ENCODE measurements at places on chromosomes 3 and 15. TPM values are rescaled to one million over a fixed set of nuclear protein-coding genes. Genes with fewer than 3 reads are reported as not detected.
A peak's percentile ranks its signal among the peaks of the same experiment; 100 is the strongest.

TAGLN3 gene
- total RNA-seq, result 0.74 TPM

DNA sequence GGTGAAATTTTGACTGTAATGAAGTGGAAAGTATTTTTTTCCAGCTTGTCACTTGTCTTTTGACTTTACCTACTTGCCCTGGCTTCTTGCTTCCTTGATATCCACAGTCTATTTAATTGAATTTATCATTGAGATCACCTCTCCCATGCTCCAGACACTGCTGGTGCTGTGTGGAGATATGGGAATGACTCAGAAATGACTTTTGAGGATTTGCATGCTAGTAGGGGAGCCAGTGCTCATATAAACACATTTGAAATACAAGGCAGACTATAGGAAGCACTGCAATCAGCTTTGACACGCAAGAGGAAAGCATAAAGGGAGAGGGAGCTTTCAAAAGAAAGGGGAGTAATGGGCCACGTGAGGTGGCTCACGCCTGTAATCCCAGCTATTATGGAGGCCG lies 7.3 kb upstream of the TRPM1 start:
- H3K27ac ChIP-seq, result no peak overlapping the region
- DNase-seq, result no peak
- H3K27me3 ChIP-seq, result no peaks in the 10 kb centered on the region
- H3K36me3 ChIP-seq, result no peaks in the 10 kb centered on the region

DNA sequence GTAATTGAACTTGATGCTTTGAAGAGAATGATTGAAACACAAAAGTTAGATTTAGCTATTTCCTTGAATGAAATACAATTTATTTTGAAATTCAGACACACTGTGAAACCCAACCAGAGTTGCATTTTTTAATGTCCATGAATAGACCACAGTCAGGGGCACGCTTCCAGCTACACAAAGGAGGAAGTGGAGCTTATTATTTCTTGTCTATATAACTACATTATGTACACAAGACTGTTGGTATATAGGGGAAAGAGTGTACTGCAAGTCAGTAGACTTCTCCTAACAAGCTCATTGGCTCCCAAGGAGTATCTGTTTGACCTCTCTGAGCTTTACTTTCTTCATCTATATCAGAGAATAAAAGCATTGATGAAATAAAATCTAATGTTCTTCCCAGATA lies 326.2 kb downstream of the RYR3 start:
- no peak overlapping the region for H3K4me3 ChIP-seq
- no peak for DNase-seq
- no peak overlapping the region for H3K27ac ChIP-seq
- H3K36me3 ChIP-seq, result no peaks in the 10 kb centered on the region
- H3K4me1 ChIP-seq, result no peaks in the 10 kb centered on the region

DNA sequence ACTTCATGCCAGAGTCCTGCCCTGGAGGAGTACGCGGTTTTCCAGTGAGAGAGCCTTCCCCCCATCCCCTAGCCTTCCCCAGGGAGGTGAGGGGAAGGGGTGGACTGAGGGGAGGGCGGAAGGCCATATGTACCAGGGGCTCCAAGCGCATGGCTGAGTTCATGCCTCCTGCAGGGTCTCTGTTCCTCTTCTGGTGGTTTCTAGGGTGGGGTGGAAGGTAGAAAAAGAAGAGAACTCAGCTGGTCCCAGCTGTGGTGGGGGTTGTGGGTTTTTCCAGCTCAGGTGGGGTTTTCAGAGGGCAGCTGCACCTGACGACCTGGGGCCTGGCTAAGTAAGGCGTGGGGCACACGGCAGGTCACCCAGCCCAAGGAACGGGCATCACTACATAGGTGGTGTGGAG lies 10.7 kb upstream of the IQSEC1 start:
- no peak overlapping the region for H3K27ac ChIP-seq
- peaks cover 16% of the 10 kb centered on the region for H3K4me1 ChIP-seq
- no peaks in the 10 kb centered on the region for H3K36me3 ChIP-seq
- no peak for DNase-seq

DNA sequence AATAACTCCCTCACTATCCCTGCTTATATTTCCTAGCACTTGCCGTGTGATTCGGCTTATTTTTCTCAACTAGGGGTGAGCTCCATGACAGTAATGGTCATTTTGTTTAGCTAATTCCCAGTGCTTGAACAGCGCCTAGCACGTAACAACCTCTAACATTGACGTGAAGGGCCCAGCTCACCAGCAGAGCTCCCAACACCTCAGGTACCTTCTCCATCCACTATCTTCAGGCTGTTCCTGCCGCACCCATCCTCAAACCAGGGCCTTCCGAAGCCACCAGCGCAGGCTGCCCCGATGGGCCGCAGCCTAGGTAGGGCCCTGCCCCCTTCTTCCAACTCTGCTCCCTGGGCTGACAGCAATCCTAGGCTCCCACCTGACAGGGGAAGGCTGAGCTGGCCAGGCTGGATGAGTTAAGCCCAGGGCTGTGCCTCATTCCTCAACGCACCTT lies 751 bp upstream of the RPS17 start:
- peaks cover 34% of the 10 kb centered on the region for H3K36me3 ChIP-seq
- H3K4me3 ChIP-seq, result peak overlapping the region; percentile 100
- no peaks in the 10 kb centered on the region for H3K27me3 ChIP-seq
- peaks cover 38% of the 10 kb centered on the region for H3K4me1 ChIP-seq
- peak overlapping the region; percentile 96 for H3K27ac ChIP-seq
- DNase-seq, result no peak

DNA sequence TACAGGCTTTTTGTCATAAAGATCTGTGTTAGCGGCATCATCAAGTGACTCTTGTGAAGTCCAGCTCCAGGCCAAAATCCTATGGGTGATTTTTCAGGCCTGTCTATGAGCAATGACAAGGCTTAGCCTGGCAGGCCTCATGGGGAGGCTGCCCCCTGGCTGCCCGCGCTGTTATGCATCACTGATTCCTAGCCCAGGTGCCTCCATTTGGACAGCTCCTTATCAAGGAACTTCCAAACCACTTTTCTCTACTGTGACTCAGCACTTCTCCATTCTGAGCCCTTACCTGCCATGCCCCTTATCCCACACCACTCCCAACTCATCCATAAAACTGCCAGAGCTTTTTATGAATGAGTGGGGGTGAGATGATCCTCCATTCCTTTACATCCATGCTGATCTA lies 91.5 kb upstream of the C3orf80 start:
- H3K27me3 ChIP-seq, result peaks cover 4% of the 10 kb centered on the region
- no peak overlapping the region for H3K4me3 ChIP-seq
- no peaks in the 10 kb centered on the region for H3K36me3 ChIP-seq
- no peak overlapping the region for H3K27ac ChIP-seq
- H3K4me1 ChIP-seq, result peaks cover 8% of the 10 kb centered on the region

DNA sequence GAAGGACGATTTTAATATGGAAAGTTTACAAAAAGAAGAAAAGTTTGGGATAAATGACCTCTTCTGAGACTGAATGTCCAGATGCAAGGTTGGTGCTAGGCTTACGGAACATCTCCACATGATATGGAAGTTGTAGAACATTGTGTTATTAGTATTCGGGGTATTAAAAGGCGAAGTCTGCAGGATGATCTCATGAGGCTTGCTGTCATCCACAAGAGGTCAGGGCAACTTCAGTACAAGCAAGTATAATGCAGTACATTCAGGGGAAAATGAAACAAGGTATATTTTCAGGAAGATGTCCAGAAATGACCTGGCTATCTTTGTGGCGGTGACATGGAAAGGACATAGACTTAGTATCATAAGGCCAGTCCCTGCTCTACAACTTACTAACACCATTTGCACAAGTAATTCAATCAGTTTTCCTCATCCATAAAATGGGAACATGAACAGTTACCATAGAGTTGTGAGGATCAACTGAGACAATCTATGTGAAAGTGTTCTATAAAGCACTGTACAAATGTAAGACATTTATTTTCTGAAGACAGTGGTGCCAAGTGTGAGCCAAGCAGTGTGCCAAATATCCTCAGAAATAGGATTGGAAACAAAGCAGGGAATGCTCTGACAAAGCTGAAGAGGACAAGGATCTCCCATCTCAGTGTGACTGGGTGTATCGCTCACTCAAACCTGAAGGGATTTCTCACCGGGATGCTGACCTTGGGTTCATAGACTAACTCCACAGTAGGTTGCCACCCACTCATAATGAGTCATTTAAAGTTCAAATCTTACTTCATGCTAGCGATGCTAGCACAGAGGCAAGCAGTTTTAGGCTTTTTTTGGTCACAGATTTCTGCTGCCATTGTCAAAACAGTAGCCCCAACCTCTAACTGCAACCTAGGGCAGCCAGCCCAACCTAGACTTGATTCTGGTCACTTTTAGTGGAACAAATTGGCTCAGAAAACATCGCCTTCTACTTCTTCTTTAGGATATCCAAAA lies 118.3 kb downstream of the TIGIT start:
- H3K27ac ChIP-seq, result peak overlapping the region; percentile 82
- H3K4me1 ChIP-seq, result peaks cover 14% of the 10 kb centered on the region
- no peaks in the 10 kb centered on the region for H3K36me3 ChIP-seq
- DNase-seq, result no peak
- H3K27me3 ChIP-seq, result no peaks in the 10 kb centered on the region
- H3K4me3 ChIP-seq, result peak overlapping the region; percentile 47

CNTN3 gene
- not detected for total RNA-seq

TMEM40 gene
- total RNA-seq, result not detected

GRCh38 chr3:102090721-102091045 lies 241.4 kb downstream of the NFKBIZ start:
- no peak for DNase-seq
- H3K27me3 ChIP-seq, result no peaks in the 10 kb centered on the region
- H3K4me1 ChIP-seq, result peaks cover 25% of the 10 kb centered on the region
- H3K36me3 ChIP-seq, result no peaks in the 10 kb centered on the region
- H3K4me3 ChIP-seq, result no peak overlapping the region
- H3K27ac ChIP-seq, result no peak overlapping the region

RBP2 gene
- not detected for total RNA-seq

GRCh38 chr15:60372227-60372626 lies 25.6 kb downstream of the ANXA2 start:
- peaks cover 10% of the 10 kb centered on the region for H3K4me1 ChIP-seq
- no peak overlapping the region for H3K27ac ChIP-seq
- H3K36me3 ChIP-seq, result no peaks in the 10 kb centered on the region
- no peaks in the 10 kb centered on the region for H3K27me3 ChIP-seq
- DNase-seq, result no peak

TM4SF1 gene
- total RNA-seq, result not detected

AADAC gene
- not detected for total RNA-seq

TFRC gene
- total RNA-seq, result 476 TPM

DNA sequence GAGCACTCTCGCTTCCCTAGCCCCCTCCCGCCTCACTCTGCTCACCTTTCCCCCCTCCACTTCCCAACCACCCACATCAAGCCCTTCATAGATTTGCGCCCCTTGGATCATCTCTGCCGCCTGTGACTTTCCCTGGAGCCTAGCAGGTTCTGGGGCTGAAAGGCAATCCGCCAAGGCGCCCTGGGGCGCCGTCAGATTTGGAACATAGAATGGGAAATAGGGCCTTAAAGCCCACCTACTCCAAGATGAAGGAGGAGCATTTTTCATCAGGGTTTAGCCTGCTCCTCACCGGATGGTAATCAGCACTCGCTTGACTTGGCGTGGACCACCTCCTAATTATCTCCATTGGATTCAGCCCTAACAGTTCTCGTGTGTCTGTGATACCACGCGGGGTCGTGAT lies 1.3 kb downstream of the CPNE4 start:
- peaks cover 27% of the 10 kb centered on the region for H3K27me3 ChIP-seq
- H3K36me3 ChIP-seq, result peaks cover 7% of the 10 kb centered on the region
- no peaks in the 10 kb centered on the region for H3K4me1 ChIP-seq
- no peak overlapping the region for H3K4me3 ChIP-seq

FAM98B gene
- 24.1 TPM for total RNA-seq

DNA sequence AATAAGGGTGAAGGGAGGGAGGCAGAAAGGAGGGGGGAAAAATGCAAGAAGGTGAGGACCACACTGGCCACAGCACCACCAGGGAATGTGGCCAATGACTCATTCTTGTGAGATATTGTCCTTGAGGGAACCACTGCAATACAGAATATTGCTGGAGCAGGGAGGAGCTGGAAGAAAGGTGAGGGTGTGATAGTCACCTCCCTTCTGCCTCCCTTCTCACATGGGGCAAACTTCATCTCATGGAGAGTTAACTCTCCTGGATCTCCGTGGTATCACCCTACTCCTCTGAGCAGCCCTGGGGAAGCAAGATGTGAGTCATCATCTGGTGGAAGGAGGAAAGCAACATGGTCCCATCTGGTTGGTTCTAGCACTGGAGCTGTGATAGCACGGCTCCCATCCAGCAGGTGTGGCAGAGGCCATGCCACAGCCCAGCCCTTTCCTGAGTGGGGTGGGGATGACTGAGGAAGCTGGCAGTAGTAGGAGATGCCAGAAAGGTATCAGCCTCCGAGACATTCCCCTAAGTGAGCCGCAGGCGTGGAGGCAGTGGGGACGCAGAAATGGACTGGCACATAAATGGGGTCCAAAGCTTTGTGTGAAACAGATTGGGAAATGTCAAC lies 115.9 kb upstream of the LPP start:
- peaks cover 44% of the 10 kb centered on the region for H3K4me1 ChIP-seq
- no peak for DNase-seq
- peaks cover 18% of the 10 kb centered on the region for H3K36me3 ChIP-seq
- no peak overlapping the region for H3K27ac ChIP-seq
- peaks cover 12% of the 10 kb centered on the region for H3K27me3 ChIP-seq

- no peak for DNase-seq
- no peaks in the 10 kb centered on the region for H3K36me3 ChIP-seq
- no peaks in the 10 kb centered on the region for H3K27me3 ChIP-seq
- H3K27ac ChIP-seq, result no peak overlapping the region
- peaks cover 13% of the 10 kb centered on the region for H3K4me1 ChIP-seq
Measured at GRCh38 chr15:85397151-85397550, 16.7 kb downstream of the AKAP13 start.

TRPM1 gene
- total RNA-seq, result not detected

ZIC1 gene
- total RNA-seq, result not detected

DNA sequence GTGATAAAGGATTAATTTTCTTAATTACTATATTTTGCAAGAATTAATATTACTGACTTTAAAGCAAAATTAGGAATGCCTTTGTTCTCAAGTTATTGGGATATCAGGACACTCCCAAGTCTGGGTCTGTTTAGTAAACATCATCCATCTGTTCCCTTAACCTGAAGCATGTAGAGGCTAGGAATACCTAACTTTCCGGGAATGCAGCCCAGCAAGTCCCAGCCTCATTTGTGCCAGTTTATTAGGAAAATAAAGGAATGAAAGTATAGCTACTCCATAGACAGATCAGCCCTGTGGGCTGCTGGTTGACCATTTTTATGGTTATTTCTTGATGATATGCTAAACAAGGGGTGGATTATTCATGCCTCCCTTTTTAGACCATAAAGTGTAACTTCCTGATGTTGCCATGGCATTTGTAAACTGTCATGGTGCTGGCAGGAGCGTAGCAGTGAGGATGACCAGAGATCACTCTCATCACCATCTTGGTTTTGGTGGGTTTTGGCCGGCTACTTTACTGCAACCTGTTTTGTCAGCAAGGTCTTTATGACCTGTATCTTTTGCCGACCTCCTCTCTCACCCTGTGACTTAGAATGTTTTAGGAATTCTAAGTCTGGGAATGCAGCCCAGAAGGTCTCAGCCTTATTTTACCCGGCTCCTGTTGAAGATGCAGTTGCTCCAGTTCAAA lies 540.2 kb downstream of the NAALADL2 start:
- DNase-seq, result no peak
- no peaks in the 10 kb centered on the region for H3K27me3 ChIP-seq

- no peak overlapping the region for H3K4me3 ChIP-seq
- H3K4me1 ChIP-seq, result no peaks in the 10 kb centered on the region
- H3K27me3 ChIP-seq, result no peaks in the 10 kb centered on the region
- DNase-seq, result no peak
Measured at GRCh38 chr15:65659502-65660052, 37.8 kb downstream of the SLC24A1 start.

GRCh38 chr3:31664031-31664430 lies 131.3 kb downstream of the STT3B start:
- H3K27ac ChIP-seq, result no peak overlapping the region
- no peak for DNase-seq
- no peaks in the 10 kb centered on the region for H3K4me1 ChIP-seq
- no peaks in the 10 kb centered on the region for H3K36me3 ChIP-seq
- no peak overlapping the region for H3K4me3 ChIP-seq
